Right kidney (tissue), 9 donors: ENCODE measurements at places on chromosomes 1 and 21.

DNA sequence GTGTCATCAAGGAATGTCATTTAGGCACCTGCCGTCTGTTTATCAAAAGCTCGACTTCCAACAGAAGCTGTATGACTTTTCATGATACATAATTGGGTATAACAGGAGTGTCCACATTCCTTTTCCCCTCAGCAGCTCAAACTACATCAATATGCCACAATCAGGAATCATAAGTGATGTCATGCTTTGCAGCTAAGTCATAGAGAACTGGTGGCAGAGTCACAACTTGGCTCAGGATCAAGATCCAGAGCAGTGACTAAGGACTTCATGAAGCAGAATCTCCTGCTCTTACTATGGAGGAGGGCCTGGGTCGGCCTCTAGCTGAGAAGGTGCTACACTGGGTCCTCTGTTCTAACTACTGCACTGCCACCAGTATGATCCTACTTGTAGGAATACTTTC, 36.5 kb upstream of the AGBL4 start:
- no peak for DNase-seq

GRCh38 chr1:230866171-230867070, 1.9 kb downstream of the C1orf198 start:
- no peak for DNase-seq

- DNase-seq, result no peak
These were observed 801.7 kb upstream of the PRMT6 start for GRCh38 chr1:106254748-106255147.

GRCh38 chr1:22325531-22326371, 125.9 kb upstream of the ZBTB40 start:
- DNase-seq, result no peak

- DNase-seq, result no peak
These were observed 1.5 kb upstream of the FCMR start for GRCh38 chr1:206923009-206923960.

DNA sequence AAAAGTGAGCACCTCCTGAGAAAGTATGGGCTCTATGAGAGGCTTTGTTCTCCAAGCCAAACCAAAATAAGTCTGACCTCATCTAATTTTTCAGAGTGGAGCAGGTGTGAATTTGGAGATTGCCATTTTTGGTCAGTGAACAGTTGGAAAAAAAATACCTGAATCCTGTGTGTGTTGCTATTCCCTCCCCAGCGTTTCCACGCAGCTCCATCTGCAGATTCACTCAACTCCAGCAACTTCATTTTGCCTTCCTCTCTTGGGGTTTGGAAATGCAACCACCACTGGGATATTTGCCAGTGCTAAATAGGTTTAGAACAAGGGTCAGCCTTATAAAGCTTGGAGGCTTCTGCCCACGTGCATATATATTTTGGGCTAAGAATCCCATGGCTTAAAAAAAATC, 11.2 kb downstream of the CASQ2 start:
- no peak for DNase-seq

GRCh38 chr1:7988576-7988975, 27.1 kb downstream of the PARK7 start:
- DNase-seq, result no peak

- DNase-seq, result no peak
These were observed 120.8 kb downstream of the DMRTB1 start for GRCh38 chr1:53580009-53580400.

- DNase-seq, result no peak
These were observed 30.3 kb upstream of the CLIC4 start for GRCh38 chr1:24714859-24715520.

GRCh38 chr1:59409986-59410385, 113.1 kb downstream of the FGGY start:
- DNase-seq, result no peak

DNA sequence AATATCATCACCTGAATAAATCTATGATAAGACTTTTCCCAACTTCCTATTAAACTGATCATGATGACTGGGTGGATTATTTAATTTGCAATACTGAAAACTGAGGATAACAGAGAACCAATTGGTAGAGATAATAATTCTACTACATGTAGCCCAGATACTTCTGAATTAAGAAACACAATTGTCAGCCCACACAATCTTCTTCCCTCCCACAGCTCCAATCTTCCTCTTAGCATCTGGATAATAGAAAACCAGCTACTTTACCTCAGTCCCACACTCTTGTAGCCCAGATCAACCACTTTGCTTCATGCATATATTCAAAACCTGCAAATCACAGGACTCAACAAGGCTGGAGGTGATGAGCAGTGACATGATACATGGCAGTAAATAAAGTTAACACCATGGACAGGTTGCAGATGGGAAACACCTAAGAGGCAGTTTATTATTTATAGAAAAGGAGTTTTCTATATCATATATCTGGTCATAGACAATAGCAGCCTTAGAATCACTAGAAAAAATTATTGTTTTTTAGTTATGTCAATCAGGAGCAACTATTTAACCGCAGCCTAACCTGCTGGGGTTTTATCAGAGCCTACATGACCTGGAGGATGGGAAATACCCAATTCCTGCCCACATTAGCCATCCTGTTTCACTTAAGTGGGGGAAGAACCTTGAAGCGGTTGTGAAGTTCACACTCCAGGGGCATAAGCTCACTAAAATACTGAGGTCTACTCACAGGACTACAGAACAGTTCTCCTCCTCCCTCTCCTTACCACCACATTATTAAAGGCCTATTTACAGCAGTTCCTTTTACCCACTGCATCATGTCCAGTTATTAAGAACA, 16.7 kb downstream of the FRRS1 start:
- no peak for DNase-seq

- DNase-seq, result no peak
These were observed 308.4 kb downstream of the RGS7 start for GRCh38 chr1:241048622-241049021.

DNA sequence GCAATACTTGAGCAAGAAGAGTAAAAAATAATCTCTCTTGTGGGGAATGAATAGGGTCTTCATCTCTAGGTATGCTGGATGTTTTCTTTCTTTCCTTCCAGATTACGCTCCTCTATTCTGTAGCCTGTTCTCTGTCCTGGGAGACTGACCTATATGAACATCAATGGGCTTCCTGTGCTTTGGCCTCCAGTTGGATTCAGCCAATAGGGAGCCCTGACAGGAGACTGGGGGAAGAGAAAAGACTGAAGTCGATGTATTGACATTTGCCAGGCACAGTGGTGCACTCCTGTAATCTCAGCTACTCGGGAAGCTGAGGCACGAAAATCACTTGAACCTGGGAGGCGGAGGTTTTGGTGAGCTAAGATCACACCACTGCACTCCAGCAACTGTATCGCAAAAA, 17.6 kb downstream of the SEMA6C start:
- DNase-seq, result no peak

DNA sequence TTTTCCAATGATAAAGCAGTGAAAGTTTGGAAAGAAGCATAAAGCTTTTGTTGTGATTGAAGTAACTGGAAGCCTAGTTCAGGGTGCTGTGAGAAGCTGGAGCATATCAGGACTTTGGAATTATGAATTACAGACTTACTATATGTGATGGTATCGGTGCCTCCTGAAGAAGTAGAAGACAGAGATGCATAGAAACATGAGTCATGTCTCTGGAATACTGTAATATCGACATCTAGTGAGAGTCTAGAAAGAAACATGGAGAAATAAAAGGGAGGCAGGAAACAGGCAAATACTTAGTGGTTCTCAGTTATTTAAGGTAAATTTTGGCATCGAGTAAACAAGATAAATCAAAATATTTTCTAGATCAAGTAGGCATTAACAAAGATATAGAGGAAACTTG, 103.0 kb downstream of the CAMTA1 start:
- DNase-seq, result no peak

DNA sequence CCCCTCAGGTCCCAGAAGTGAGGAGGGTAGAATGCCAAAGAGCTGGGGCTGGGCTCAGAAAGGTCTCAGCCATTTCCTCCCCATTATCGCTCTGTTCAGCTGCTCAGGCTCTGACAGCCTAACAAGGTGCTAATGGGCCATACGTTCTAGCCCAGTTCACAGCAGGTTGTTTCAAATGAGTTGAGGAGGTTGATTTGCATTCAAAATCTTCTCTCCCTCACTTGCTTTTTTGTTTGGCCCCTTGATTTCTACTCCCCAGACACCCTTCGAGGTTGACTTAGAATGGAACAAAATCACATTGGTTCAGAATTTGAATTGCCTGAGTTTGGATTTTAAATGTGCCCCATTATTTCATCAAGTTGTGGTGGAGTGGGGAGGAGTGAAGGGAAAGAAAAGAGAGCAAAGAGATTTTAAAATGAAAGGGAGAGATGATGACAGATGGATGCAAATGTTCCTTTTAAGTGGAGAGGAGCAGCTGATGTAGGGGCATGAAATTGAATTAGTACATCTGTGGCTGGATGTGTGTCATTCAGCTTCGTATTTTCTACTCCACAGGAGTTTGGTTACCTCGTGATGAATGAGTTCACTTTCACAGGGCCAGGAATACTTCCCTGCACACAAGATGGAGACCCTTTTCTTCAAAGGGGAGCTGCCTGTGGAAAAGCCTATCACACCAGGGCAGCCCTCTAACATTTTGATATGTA, 425.8 kb upstream of the CAMK1G start:
- DNase-seq, result no peak

DNA sequence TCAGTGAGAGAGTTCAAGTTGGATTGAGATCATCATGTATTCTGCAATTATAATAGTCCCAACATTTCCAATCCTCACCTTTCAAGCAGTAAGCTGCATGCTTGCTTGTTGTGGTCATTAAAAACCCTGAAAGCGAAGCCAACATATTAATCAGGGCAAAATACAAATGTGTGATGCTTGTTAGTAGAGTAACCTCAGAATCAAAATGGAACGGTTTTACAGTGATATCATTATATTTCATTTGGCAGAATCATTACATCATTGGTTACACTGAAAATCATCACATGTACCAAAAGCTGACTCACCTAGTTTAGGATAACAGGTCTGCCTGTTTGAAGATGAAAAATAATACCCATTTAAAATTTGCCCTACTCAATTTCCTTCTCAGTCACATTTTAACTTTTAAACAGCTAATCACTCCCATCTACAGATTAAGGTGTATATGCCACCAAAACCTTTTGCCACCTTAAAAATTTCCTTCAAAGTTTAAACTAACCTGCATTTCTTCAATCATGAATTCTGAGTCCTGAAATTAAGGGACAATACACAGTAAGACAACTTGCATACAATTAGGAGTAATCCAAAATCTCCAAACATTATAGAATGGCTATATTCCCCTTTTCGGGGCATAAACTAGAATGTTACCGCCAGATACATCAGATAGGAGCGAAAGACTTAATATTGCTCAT, 3.5 kb downstream of the GAS5 start:
- DNase-seq, result no peak

GRCh38 chr1:23590058-23590783, 30.9 kb upstream of the ID3 start:
- peak; percentile 44 for DNase-seq

- DNase-seq, result no peak
These were observed 12.0 kb downstream of the ALDH9A1 start for GRCh38 chr1:165686121-165686970.

DNA sequence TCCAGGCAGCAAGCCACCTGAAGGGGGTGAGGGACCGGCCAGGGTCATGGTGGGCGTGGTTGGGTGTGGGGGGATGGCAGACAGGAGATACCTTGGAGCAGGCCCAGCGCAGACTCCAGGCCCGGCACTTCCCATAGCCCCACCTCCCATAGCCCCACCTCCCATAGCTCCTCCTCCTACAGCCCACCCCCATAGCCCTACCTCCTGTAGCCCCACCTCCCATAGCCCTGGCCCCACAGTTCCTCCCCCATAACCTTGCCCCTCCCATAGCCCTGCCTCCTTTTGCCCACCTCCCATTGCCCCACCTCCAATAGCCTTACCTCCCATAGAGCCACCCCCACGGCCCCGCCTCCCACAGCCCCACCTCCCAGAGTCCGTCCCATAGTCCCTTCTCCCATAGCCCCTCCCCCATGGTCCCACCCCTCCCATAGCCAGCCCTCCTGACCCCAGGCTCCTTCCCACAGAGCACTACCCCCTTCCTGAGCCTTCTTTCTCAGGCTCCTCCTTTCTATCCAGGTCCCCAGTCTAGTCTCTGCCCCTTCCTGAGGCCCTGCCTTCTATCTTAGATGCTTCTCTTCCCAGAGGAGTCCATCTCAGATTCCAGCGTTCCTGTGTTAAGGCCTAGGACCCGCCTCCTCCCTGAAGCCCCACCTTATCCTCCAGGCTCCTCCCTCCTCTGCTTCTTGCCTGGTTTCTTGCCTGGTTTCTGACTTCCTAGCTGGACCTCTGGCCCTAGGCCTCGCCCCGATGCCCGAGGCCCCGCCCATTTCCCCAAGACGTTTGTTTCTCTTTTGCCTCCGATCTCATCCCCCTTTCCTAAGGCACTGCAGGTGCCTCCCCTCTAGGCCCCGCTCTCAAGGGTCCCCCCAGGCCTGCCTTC, 46.8 kb downstream of the PTPRU start:
- peak; percentile 40 for DNase-seq

GRCh38 chr21:42161956-42162681, 56.8 kb upstream of the ABCG1 start:
- no peak for DNase-seq

- no peak for DNase-seq
These were observed 21.1 kb downstream of the MAN1A2 start for GRCh38 chr1:117388328-117388727.

DNA sequence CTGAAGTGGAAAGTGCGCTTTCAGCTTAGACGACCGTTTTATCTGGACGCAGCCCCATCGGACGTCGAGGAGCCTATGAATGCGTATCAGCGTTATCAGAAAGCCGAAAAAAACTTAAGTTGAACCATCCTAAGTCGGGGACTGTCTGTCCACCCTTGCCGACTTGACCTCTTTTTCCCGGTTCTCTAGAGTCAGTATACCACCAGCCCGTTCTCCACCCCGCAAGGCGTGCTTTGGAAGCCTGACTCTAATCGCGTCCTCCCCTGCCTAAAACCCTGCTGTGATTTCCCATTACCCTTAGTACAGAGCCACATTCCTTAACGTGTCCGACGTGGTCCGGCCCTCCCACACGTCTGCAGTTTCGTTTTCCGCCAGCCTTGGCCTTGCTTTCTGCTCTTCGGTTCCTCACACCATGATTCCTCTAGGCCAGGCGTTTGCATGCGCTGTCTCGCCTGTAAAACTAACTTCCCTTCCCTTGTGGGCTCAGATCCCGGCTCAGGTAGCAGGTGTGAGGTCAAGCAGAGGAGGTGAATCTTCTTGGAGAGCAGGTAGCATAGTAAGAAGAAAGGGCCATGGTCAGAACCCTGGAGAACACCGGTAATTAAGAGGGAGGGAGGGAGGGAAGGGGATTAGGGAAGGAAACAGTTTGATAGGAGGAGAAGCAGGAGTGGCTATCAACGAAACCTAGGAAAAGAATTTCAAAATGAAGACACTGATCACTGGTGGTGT, 865 bp downstream of the ADPRS start:
- no peak for DNase-seq

DNA sequence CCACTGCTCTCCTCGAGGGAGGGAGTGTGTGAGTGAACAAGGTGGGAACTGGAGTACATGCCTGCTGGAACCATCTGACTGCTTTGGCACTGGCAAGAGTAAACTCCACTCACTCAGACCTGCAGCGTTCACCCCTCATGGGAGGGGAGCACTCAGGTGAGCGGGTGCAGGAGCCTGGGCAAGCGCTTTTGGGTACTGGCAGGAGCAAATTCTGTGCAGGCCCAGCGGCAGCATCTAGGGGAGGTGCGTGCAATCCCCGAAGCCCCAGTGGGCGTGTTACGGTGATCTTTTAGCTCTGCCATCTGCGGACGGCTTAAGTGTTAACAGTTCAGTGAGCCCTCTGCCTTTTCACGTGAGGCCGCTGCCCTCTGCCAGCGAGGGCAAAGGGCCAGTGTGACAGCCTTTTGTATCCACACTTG, 127.4 kb downstream of the PATJ start:
- no peak for DNase-seq
